ENCODE measurements at places on chromosomes 12 and 14.

- DNase-seq: no peak
These were observed 939 bp downstream of the NPC2 start for GRCh38 chr14:74491956-74492775.

- no peak for DNase-seq
These were observed 78.5 kb downstream of the CCDC88C start for GRCh38 chr14:91339076-91339475.

GRCh38 chr12:68056300-68056699 is 67.1 kb downstream of the IFNG-AS1 start:
- no peak for DNase-seq

GRCh38 chr14:105050551-105050897 is 14.7 kb downstream of the GPR132 start:
- no peak for DNase-seq

GRCh38 chr12:7907009-7907408 is 29.0 kb downstream of the SLC2A3 start:
- DNase-seq: no peak

DNA sequence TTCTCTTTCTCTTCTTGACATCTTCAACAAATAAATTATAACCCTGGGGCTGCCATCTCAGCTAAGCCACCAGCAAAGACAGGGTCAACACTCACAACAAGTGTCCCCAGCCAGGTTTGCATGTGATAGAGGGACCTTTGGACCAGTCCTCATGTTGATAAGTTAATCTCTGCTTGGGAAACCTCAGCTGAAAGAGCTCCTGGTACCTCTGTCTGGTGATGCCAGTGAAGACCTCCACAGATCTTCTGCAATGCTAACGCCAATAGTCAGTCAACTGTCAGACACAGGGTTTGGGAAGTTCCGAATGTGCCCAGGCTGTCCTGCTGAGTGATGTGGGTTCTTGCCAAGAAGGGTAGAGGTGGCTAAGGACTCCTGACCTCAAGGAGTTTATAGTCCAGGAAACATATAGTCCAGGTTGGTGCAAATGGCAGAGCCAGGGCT is 179.8 kb upstream of the GZMB start:
- DNase-seq: no peak

DNA sequence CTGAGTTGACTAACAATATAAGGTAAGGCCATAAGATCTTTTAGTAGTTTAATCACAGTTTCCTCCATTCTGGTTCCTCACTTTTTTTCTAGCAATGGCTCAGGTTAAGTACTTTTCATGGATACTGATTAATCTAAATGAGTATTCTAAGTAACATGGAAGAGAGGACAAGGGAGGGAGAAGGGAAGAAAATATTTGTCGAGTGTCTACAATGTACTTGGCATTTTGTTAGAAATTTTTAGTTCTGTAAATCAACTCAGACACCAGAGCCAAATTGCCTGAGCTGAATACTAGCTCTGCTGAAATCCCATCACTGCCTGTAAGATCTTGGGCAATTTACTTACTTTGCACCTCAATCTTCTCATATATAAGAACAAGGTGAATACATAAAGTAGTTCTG is 20.2 kb downstream of the RERG start:
- no peak for DNase-seq

GRCh38 chr14:75283833-75284563 is 5.4 kb downstream of the FOS start:
- no peak for DNase-seq

DNA sequence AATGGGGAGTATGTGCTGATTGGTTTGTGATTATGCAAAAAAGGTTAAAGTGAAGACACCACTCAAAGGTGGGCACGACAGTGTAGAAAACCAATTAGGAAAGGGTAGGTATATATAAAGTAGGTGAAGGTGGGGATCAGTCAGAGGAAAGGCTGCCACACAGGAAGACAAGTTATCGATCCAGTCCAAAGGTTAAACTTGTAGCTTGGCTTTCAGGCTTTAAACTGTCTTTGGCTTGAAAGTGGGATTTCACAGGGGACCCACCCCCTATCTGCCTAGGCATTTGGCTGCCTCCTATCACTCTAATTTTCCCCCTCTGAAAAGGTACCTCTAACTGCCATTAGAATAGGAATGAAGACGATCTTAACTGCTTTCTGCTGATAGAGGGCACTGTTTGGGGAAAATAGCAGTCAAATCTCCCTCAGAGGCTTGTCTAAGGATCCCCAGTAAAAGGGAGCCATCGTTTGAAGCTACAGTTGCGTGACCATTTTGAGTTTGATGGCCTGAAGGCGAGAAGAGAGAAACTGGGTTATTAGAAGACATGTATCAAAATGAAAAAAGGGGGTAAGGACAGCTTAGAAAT is 250.2 kb downstream of the GPHN start:
- DNase-seq: no peak

GRCh38 chr14:97408937-97409815 is 612.0 kb downstream of the VRK1 start:
- no peak for DNase-seq

DNA sequence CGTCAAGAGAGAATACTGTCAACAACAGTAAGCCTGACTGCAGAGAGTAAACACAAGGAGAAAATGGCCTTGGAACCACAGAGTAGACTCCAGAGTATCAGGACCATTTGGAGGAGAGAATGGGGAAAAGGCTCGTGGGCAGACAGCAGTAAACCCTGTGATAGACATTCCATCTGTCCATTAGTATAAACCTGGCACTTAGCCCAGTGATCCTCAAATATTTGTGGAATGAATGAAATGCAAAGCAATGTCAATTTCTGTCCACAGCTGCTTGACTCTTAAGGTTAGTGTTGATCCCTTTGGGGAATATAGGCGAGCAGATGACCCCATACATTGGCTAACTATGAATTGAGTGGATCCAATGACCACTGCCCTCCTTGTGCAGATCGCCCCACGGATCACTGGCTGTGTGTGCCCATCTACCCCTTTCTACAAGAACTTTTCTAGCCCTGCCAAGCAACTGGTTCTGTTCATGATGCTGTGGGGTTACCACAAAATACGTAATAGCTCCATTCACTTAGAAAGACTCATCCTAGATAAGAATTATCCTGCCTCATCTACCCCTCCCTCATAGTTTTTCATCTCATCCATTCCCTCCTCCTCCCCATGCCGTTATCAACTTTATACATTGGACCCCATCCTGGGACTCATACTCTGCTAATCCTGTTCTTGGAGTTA is 846.8 kb downstream of the NRXN3 start:
- no peak for DNase-seq

DNA sequence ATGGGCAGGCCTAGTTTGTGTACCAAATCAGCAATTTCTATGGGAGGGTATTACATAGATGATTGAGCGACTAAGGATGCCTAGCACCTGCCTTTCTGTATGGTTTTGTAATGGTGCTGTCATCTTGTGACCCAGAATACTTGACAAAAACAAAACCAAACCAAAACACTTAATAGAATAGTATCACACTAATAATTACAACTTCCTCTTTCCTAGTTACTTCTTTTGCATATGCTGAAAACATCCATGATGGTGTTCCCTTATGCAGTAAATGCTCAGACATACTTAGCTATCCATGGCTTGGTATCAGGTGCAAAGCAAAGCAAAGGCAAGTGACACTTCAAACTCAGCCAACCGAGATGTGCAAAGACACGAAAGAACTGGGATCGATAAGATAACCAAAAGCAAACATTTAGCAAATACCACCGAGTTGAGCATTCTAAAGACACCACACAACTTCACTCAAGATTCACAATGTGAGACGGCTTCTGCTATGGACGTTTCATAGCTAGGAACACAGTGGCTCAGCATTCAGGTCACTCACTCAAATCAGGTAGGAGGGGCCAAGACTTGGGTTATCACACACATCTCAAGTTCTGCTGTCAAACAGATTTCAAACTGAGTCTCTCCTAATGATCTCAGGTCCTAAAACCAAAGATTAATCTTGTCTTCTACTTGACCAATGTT is 24.3 kb downstream of the PPP1CC start:
- no peak for DNase-seq

- no peak for DNase-seq
These were observed 514.0 kb downstream of the FUT8 start for GRCh38 chr14:65926504-65926903.

- no peak for DNase-seq
These were observed 611.3 kb downstream of the VRK1 start for GRCh38 chr14:97408503-97408902.

- no peak for DNase-seq
These were observed 1.4 kb upstream of the HMGA2 start for GRCh38 chr12:65822732-65823512.

DNA sequence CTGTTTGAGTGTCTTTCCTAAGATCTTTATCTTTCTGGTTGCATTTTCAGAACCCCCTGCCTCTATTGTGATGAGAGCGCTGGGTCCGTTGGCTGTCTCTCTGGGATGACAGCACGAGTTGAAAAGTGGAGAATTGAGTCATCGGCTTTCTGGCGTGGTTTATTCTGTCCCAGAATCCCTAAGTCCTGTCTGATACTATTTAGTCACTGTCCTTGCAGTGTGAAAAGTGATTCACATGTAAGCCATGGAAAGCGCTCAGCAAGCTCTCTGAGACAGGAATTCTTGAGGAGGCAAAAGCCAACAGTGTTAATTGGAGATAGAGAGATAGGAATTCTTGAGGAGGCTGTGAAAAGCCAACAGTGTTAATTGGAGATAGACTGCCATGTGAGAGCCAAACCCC is 121.7 kb downstream of the CHST11 start:
- DNase-seq: no peak

- DNase-seq: no peak
These were observed 34.6 kb downstream of the ABHD12B start for GRCh38 chr14:50906326-50907065.

GRCh38 chr14:51020024-51020710 is 74.7 kb downstream of the TRIM9 start:
- no peak for DNase-seq

- DNase-seq: no peak
These were observed 231.5 kb downstream of the SLC15A4 start for GRCh38 chr12:128592220-128592744.

- DNase-seq: no peak
These were observed 4.0 kb upstream of the ARF3 start for GRCh38 chr12:48961331-48961730.

DNA sequence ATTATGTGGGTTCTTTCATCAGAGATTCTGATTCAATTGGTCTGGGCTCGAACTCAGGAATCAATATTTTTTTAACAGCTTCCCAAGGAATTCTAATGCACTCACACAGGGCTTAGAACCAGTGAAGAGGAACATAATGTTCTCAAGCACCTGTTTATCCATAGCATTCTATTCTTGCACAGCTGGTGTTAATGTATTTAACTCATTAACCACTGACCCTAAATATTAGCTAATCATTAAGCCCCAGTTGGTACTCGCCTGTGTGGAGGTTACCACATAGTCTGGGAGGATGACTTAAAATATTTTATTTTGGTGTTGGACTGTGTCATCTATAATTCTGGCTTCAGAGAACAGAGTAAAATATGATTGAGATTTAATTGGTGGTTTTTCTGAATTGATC is 45.3 kb downstream of the LRP6 start:
- DNase-seq: no peak

- no peak for DNase-seq
These were observed at the start of gene CCDC88C for GRCh38 chr14:91417120-91417982. Gene CCDC88C (minus strand): TSS chr14:91417820. CDS start chr14:91417690, 130 bp downstream.

DNA sequence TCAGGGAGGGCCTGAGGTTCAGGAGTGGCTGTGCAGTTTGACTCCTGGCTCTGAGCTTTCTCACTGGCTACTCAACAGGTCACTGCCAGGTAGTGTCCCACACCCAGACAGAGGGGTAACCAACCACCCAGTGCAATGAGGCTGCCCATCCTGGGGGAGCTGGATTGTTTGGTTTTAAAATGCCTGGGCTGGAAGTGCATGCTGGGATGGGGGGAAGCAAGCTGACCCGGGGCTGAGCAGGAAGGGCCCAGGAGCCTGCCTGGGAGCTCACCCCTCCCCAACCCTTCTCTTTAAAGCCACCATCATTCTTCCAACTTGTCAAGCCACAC is 12.6 kb upstream of the ABHD12B start:
- no peak for DNase-seq

GRCh38 chr12:124389725-124390441 is 95.0 kb downstream of the RFLNA start:
- no peak for DNase-seq

DNA sequence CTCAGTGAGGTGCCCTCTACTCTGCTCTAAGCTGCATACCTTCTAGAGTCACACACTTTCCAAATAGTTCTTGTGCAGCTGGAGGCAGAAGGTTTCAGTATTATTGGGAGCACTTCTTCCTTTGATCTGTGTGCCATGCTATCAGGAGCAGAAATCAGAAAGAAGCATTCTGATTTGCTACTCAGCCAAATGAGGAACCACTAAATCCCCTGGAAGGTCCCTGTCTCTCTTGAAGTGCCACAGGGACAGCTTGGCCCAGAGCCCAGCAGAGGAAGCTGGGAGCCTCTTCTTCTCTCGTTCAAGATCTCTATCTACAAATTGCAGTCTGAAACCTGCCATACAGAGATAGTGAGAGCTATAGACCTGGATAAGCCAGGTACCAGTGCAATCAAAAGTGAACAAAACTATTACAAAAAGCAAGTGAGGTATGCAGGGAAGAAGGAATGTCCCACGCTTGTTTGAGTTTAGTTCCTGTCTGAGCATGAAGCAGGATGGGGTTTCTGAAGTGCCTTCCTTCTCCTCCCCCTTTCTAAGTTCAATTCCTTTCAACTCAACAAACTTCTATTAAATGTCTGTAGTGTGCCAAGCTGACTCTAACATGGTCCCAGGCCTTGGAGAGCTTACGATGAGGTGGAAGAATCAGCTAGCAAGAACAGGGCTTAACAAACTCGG is 100.9 kb upstream of the PARP11 start:
- no peak for DNase-seq

GRCh38 chr12:12839873-12840579 is 26.9 kb downstream of the DDX47 start:
- DNase-seq: no peak

GRCh38 chr14:77967110-77967509 is 167.2 kb downstream of the ADCK1 start:
- DNase-seq: no peak

DNA sequence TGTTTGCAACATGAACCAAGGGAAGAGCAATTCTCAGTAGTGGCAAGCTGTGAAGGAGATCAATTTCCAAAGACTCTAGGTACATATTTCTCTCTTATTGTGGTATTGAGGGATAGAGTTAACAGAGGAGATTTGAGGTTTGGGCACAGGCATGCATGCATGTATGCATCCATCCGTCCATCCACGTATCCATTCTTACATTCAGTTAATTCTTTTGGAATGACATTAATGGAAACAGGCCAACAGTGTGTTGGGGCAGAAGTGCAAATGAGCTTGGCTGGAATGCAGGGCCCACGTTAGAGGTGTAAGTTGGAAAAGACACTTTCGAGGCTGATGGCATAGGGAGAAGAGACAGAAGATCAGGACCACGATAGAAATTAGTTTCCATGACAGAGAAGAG is 216.9 kb upstream of the PELI2 start:
- no peak for DNase-seq

GRCh38 chr12:104515899-104516298 is 59.2 kb downstream of the CHST11 start:
- DNase-seq: no peak
